GOT3 (cell line): ENCODE measurements at places on chromosomes 2 and 18.

DNA sequence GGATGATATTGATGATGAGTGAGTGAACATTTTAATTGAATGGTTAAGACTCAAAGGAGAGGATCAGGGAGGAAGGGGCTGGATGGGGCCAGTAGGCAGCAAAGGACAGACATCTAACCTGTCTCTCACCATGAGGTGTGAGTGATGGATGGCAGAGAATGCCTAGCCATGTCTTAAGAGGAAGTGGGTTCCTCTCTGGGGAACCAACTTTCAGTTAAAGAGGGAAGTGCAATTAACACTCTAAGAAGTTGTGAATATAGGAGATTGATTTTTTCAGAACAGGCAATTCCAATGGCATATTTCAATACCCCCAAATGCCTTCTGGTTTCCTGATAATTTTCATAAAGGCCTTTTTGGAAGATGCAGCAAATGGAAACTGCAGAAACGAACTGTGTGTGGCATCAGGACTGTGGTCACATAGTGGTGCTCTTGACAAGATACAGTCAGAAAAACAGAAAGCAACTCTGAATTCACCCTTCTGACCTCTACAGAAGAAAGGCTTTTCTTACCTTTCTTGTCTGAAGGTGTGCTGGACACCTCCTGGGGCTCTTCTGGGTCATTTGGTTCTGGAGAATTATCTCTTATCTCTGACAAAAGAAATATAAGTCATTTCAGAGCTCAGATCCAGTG is 10.2 kb downstream of the SP110 start:
- DNase-seq = no peak

GRCh38 chr2:219630770-219631405 is 3.5 kb downstream of the SLC4A3 start:
- no peak for DNase-seq

DNA sequence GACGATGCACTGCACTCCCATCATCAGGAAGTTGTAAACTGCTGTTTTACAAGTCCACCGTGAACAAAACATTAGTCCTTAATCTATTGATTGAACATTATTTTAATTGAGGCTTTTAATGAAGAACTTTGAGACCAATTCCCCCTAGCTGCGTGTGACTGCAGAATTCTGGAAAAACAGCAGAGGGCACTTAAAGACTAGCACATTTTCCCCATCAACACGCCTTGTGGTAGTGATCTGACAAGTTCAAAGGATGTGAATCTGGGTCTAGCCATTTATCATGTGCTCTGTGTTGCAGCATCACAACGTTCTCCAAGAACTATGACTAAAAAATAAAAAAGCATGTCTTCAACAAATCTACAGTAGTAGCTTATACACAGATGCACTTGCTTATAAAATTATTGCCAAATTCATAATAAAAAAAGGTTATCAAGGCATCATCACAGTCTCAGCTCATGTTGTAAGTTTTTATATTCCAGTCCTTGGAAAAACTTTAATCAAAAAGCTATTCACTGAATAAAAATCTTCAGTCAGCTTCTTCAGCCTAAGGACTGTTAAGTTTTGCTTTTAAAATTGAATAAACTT is 35.8 kb downstream of the SKOR2 start:
- DNase-seq = no peak

GRCh38 chr2:236221798-236222197 is 42.4 kb downstream of the ASB18 start:
- DNase-seq = no peak

GRCh38 chr2:168964251-168964807 is 63.2 kb downstream of the G6PC2 start:
- DNase-seq = no peak

GRCh38 chr18:76414936-76415621 is 80.0 kb downstream of the ZNF516 start:
- DNase-seq = no peak

GRCh38 chr18:25787276-25787675 is 303.1 kb downstream of the SS18 start:
- DNase-seq = no peak

DNA sequence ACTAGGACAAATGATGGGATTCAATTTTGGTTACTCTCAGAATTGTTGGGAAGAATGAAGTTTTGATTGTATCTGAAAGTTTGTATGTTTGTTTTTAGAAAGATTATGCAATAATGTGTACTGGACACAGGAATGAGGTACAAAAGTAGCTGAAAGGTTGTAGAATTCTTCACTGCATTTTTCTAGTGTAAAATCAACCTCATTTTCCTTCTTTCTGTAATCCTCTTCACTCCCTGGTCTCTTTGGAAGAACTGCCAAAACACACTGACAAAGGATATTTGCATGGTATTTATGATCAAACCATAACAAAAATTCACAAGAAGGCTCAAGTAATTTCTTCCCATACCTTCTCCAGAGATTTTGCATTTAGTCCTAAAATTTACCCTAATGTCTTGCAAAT is 110.7 kb downstream of the ZEB2 start:
- no peak for DNase-seq

GRCh38 chr2:45263147-45263546 is 253.9 kb upstream of the SIX2 start:
- DNase-seq = no peak

- no peak for DNase-seq
Measured at GRCh38 chr18:52888014-52888413, 548.0 kb downstream of the DCC start.
